HepG2 (cell line): ENCODE measurements at places on chromosomes 7 and 10.

DNA sequence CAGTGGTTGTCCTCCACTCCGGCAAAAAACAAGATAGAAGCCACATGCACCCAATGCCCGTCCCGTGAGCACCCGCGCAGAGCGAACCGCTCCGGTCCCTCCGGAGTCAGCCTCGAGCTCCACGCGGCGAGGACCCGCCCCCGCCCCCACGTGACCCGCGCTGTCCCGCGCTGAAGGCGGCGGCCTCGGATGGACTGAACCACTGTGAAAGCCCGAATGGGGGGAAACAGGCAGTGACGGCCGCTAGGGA is 766 bp upstream of the EIF3B start:
- DNase-seq: peak; percentile 78

DNA sequence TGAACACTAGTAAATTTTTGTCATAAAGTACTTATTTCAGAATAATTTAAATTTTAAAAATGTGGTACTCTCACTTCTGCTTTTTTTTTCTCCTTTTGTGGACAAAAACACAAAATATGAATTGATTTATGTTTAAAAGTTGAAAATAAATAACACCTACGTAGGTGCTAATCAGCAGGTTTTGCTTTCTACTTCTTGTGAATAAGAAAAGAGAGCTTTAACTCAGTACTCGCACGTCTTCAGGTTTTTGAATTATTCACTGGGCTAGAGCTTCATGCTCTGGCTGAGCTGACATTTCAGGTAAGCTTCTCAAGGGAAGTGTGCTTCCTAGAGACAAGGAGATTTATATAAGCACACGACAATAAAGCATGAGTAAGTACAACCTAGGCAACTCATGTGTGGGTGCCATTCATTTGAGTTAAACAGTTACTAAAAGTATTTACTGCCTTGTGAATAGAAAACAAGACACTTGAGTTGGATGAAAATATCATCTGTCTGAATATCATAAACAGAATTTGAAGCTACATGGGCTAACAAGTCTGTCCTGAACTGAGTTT is 190.0 kb upstream of the POT1 start:
- DNase-seq: no peak

DNA sequence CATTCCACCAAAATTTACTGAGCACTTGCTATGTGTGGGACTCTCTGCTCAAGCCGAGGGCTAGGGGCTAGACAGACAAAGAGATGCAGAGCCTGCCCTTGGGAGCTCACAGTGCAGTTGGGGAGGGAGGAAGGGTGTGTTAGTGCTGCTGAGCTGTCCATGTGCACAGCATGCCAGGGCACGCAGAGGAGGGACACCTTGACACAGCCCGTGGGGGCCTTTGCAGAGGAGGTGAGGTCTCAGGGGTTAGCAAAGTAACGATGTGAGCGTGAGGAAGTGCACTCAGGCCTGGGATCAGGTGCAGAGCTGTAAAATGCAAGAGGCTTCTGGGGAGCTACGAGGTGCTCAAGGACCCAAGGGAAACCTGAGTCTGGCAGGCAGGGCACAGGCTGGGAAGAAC is 16.3 kb downstream of the PRKCQ start:
- DNase-seq: no peak

DNA sequence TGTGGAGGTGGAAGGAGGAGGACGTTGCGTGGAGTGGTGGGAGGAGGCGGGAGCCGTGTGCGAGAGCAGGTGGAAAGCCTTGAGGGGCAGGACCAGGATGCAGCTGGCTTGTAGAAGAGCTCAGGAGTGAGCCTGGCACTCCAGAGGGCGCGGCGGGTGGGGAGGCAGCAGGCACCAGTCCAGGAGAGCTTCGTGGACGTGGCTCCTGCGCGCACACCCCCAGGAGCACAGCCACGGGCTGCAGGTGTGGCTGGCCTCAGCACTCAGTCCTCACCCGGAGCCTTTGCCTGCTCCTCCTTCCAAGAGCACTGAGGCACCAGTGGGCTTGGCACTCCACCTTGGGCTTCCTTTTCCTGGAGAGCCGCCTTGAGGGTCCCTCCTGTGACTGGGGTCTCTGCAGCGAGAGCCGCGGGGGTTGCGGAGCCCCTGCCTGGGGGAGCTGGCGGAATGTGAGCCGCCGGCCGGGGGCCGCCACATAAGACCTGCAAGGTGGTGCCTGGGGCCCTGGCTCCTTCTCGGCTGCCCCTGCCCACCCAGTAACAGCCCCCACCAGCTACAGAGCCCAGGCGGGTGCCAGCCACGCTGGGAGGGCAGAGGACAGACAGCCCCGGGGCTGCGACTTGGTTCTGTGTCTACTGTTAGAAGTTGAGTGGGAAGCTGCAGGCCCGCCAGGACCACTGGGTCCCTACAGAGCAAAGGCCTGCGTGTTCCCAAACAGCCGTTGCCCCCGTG is 11.1 kb downstream of the MAFK start:
- DNase-seq: no peak

- DNase-seq: no peak
These were observed 66.3 kb downstream of the PRKAG2 start for GRCh38 chr7:151810441-151811232.

DNA sequence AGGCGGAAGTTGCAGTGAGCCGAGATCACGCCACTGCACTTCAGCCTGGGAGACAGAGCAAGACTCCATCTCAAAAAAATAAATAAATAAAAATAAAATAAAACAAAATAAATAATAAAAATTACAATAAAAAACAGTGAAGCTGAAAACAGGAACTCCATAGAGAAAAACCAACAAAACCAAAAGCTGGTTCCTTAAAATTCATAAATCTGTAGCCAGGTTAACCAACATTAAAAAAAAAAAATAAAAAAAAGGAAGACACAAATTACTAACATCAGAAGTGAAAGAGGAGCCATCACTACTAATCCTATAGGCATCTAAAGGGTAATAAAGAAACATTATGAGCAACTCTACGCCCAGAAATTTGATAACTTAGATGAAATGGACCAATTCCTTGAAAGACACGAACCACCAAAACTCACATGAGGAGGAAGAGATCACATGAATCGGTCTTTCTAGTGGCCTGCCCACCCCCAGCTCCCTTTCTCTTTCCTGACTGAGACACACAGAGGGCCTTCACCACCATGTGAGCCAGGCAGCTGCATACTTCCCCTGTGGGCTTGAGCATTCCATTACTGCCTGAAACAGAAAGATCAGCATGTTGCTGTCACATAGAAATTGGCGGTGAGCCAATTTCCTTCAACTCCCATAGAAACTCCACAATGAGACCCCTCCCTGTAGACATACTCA is 208.7 kb downstream of the MAD1L1 start:
- DNase-seq: peak; percentile 9

- no peak for DNase-seq
These were observed 674 bp downstream of the AMZ1 start for GRCh38 chr7:2688409-2689342.

DNA sequence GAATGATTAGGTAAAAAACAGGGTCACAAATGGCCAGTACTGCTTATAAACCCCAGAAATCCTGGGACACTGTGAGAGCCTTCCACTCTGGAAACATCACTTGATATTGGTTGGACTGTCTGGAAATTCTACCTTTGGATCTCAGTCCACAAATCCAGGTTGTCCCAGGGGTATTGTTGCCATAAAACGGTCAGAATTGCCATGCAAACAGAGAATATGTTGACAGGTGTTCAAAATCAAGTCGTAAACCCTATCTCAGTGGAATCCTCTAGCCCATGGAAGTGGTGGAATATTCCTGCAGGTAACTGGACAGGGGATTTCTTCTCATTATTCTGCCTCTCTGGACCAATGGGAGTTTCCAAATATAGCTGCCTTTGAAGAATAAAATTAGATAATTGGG is 31.2 kb upstream of the KCTD7 start:
- no peak for DNase-seq

DNA sequence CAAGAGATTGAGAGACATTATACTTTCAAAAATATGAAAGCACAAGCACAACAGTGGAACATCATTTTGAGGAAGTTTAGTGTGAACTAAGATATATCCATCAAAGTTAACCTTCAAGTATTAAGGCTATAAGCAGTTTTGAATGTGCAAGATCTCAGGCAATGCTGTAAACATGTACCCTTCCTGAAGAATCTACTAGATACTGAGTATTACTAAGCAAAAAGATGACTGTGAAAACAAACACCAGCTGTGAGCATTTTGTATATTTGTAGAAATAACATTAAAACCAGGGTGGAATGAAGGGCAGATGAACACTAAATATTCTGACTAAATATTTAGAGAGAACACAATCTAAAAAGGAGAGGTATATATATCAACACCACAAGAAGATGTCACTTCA is 41.3 kb upstream of the ADRA2A start:
- no peak for DNase-seq

- peak; percentile 95 for DNase-seq
These were observed 17.3 kb upstream of the ARL4A start for GRCh38 chr7:12670000-12670729.

GRCh38 chr10:70840836-70841235 is 25.1 kb downstream of the SGPL1 start:
- no peak for DNase-seq

GRCh38 chr7:97390915-97391593 is 273.6 kb downstream of the SDHAF3 start:
- DNase-seq: no peak

GRCh38 chr7:96527133-96527827 is 182.4 kb downstream of the SEM1 start:
- DNase-seq: no peak

DNA sequence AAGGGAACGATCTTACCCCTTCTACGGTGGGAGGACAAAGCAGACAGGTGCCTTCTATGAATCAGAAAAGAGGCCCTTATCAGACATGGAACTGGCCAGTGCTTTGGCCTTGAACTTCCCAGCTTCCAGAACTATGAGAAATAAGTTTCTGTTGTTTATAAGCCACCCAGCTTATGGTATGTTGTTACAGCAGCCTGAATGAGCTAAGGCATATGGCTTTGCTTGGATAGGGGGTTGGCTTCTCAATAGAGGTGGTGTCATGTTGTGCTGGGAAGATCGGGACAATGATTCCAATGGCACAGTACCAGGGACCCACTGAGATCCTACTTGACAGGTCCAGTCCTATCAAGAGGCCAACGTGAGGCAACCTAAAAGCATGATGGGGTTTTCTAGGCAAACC is 183.4 kb upstream of the BMPER start:
- DNase-seq: no peak

DNA sequence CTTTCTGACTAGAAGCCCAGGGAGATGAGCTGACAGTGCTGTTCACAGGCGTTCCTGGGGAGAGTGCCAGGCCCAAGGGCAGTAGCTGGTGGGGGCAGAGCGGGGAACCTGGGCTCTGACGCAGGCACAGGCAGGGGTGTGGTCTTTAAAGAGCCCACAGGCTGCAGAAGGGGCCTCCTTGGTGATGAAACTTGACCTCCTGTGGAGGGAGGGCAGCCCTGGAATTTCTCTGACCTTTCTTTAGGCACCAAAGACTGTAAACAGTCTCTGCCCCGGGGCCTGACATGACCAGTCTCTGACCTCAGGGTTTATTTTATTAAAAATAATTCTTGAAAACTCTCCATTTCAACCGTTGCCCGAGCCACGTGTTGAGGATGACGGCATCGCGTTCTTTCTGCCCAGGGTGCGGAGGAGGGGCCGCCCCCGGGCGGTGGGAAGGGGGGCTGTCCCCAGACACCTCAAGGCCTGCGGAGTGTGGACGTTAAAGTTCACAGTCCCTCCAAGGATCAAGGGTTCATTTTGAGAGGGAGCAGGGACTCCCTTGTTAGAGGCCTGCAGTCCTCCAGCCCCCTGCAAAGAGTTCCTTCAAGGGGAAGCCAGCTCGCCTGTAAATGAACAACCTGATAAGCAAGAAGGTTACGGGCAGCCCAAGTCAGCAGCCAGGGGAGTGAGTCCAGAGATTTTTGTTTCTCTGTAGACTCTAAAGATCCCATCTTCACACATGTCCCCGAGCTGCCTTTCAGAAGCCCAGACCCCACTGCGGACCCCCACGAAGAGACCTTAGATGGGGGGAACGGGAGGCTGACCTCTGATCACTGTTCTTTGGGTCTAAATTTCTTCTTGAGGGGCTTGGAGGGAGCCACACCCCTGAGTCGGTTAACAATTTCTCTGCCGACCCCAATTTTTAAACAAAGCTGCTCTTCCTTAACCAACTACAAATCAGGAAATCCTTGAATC is 128.9 kb downstream of the VIPR2 start:
- DNase-seq: no peak

GRCh38 chr7:976901-977325 is 1.6 kb upstream of the COX19 start:
- DNase-seq: peak; percentile 83

DNA sequence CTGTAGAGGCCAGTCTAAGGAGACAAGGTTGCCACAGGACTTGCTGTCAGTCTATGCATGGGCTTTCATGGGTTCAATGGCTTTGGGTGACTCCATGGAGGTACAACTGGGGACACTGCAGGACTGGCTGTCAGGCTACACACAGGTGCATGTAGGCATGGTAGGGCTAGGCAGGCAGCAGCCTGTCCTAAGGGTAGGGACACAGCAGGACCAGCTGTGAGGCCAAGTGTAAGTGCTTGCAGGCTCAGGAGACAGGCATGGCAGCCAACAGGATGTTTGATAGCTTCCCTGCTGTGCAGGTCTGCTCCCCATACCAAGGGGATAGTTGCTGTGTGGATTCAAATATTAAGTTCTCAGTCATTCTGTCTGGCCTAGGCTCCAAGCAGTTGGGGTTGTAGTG is 181.0 kb upstream of the NPY start:
- no peak for DNase-seq

DNA sequence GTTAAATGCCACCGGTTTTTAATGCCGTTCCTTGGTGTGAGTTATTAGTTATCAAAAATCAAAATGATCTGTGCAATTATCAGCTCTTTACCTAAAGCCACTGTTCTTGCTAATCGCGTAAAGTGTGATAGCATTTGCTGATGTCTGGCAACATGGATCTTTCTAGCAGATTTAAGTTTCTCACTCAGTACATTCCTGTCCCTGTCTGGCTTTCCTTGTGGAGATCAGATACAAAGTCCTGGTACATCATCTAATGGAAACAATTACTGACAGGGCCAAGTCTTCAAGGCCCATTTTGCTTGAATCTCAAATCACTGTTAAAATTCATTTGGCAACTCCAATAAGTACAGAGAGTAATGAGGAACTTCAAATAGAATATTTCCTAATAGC is 755.7 kb downstream of the AUTS2 start:
- no peak for DNase-seq

DNA sequence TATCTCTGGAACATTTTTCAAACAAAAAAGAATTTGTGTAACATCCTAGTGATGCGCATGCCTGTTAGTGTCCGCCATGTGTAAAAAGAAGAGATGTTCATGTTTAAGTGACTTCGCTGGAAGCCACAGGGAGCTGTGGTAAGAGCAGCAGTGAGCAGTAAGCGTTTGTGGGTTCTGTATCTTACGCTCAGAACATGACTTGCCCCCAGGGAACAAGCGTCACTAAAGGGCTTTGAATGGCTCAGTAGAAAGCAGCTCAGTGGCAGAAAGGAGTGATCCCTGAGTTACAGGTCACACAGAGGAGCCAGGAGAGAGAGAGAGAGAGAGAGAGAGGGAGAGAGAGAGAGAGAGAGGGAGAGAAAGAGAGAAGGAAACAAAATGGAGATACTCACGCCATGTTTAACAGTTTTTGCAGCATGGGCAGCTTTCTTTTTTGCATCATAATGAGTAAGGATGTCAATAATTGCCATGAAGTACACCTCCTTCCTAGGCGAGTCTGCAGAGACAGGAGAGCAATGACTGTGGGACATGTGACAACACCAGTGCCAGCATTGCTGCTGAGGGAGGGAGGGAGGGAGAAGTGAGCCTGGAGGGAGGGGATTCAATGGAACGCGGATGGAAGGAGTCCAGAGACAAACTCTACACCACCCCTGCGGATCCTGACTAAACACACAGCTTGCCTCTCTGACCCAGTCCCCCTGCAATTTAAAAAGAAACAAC is 174.6 kb downstream of the PIP4K2A start:
- no peak for DNase-seq

- no peak for DNase-seq
These were observed 10.5 kb downstream of the SEMA3C start for GRCh38 chr7:80908360-80908797.
